ENCODE measurements at places on chromosomes 11 and 22.

GRCh38 chr22:36226189-36226588 is 13.1 kb downstream of the APOL2 start:
- DNase-seq = no peak

DNA sequence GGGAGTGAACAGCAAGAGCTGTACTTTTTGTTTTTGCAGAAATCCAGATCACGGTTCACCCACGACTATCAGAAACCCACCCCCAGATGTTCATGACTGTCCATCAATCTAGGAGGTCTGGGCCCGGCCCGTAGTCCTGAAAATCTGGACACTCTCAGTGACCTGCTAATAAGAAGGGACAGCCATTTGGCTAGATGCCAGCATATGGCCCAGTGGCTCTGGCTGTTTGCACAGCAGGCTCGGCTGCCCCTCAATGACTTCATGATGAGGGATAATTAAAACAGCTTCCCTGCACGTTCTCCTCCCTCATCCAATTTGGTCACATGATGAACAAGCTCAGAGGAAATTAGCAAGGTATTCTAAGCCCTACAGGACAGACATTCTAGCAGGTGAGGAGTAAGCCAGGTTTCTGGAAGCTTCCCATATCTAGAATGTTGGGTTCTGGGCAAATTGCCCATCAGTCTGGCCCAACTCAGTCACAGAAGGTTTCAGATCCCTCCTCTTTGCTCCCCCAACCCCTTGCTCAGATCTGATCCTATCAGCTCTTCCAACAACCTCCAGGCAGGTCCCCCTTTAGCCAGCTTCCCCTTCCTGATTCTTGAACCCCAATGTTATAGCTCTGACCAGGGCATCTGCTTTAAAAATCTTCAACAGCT is 397.3 kb downstream of the SHANK2 start:
- DNase-seq = peak; percentile 39

DNA sequence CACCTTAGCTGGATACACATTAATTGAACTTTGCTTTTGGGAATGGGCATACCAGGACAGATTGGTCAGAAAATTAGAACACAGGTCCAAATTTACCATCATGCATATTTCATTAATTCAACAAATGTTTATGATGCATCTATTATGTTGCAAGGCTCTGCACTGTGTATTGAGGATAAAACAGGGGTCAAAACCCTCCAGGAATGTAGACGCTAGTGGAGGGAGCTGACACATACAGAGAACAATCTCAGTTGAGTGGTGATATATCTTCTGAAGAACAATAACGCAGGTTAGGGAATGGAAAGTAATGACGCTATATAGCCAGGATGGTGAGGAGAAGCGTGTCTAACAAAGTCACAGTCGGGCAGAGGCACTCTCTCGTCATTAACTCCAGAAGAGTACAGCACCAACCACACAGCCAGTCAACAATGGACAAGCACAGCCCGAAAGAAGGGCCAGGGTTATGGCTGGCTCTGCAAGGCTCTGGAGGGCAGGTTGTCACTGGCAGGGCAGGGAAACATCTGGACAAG is 3.8 kb downstream of the FLI1 start:
- DNase-seq = no peak

DNA sequence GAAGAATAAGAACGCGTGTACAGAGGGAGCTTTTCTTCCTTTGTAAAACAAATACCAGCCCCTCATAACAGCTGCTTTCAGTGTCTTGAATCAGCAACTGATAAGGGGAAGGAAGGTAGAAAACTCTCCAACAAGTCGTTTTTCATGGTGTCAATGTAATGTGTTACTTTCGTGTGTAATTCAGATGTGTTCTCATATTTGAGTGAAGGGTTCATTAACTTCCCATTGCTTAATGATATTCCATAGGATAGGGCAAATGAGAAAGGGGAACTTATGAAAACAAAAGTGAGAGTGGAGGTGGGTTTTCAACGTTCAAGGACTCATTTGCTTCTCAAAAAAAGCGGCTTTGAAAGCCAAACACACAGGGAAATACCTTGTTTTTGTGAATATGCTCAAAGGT is 452.1 kb downstream of the NTM start:
- DNase-seq = no peak

DNA sequence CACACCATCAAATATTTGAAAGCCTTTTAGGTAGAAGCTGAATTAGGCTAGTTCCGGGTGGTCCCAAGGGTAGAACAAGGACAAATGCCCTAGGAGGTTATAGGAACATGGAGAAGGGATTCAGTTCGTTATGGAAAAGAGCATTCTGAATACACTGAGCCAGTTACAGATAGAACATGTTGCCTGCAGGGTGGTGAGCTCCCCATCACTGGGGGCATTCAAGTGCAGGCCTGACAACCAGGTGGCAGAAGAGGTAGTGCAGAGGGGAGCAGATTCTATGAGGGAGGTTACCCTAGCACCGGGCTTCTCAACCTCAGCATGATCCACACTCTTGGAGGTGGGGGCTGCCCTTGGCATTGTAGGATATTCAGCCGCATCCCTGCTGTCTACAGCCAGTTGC is 24.2 kb downstream of the LIF start:
- DNase-seq = no peak

- no peak for DNase-seq
These were observed 7.6 kb downstream of the NECTIN1 start for GRCh38 chr11:119721129-119722120.

GRCh38 chr11:128172046-128172878 is 415.1 kb downstream of the ETS1 start:
- peak; percentile 43 for DNase-seq

- DNase-seq = no peak
These were observed 30.4 kb downstream of the BSX start for GRCh38 chr11:122951211-122951610.

- no peak for DNase-seq
These were observed 19.2 kb upstream of the CBX6 start for GRCh38 chr22:38891256-38891655.
